ENCODE measurements at places on chromosomes 6 and 20. TPM values are rescaled to one million over a fixed set of nuclear protein-coding genes. Genes with fewer than 3 reads are reported as not detected.

KCNG1 gene
- total RNA-seq = not detected

GRCh38 chr6:17987697-17988421 is 424 bp upstream of the KIF13A start:
- peak; percentile 11 for DNase-seq

GRCh38 chr6:105196076-105196475 is 16.3 kb upstream of the POPDC3 start:
- DNase-seq = no peak

DNA sequence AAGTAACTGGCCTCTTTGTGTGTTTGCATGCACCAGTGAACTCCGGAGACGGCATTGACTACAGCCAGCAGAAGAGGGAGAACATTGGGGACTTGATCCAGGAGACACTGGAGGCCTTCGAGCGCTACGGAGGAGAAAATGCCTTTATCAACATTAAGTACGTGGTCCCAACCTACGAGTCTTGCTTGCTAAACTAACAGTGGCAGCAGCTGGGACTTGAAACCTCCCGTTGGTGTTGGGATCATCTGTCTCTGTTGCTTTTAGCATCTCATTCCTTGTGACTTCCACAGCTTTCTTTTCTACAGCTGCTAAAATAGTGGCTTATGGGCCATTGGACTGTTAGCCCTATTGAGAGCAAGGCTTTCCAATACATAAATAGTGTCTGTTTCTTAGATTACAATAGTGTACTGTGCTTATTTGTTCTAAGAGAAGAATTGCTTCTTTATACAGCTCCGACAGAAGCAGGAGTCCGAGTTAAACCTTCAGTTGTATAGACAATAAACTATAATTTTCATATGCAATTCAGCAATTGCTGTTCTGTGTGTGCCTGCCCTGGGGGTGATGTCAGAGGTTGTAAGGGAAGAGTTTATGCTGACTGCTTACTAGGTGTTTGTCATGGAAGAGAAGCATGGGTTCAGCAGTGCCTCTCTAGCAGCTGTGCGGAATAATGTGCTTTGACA is 99.6 kb upstream of the QKI start:
- no peak for DNase-seq

PNPLA1 gene
- not detected for total RNA-seq

GRCh38 chr6:132865829-132866228 is 51.5 kb downstream of the RPS12 start:
- no peak for DNase-seq

GRCh38 chr6:148954934-148955333 is 208.1 kb downstream of the UST start:
- no peak for DNase-seq

PARD6B gene
- total RNA-seq = 10.8 TPM

GABRR1 gene
- total RNA-seq = not detected

NOTCH4 gene
- 4.7 TPM for total RNA-seq

DNA sequence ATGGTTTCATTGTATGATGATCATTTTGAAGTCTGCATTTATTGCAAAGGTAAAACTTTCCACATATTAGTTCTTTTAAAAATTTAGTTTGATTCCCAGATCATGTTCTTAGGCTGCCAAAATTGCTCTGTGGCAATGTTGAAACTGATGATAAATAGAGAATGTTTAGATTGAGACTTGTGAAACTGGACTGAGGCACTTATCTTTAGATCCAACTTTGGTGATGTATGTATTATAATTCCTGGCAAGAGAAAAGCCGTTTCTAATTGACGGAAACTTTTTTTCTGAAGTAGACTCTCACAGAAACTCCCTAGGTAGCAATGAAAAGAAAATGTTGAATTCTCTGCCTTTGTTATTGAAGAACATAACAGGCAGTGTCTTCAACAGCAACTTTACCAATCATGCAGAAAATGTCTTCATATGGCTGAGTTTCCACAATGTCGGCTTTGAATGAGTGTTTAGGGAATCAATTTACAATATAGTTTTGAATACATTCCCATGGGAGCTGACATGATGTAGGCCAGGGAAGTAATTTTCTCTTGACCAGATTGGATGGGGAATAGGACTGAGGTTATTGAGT is 456.2 kb downstream of the CD109 start:
- no peak for DNase-seq

DNA sequence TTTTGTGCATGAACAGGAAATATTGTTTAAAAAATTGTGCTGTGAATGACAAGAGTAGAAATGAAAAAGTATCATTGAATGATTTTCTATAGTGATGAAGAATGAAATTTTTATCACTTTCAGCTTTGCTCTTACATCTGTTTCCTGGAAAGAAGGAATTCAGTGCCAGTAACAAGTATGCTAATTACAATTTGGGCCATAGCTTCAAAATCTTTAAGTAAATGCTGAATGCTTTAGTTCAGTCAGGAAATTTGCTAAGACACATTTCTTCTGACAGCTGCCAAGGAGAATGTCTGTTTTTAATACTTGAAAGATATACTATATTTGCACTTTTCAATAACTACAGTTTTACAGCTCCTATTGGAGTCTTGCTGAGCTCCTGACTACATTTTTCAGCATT is 203.7 kb upstream of the RSPO3 start:
- no peak for DNase-seq

- no peak for DNase-seq
These were observed 180.1 kb upstream of the MMS22L start for GRCh38 chr6:97462938-97463598.

ZHX3 gene
- total RNA-seq = 11.7 TPM

- no peak for DNase-seq
These were observed 723 bp downstream of the AKIRIN2 start for GRCh38 chr6:87701344-87701675.

DNA sequence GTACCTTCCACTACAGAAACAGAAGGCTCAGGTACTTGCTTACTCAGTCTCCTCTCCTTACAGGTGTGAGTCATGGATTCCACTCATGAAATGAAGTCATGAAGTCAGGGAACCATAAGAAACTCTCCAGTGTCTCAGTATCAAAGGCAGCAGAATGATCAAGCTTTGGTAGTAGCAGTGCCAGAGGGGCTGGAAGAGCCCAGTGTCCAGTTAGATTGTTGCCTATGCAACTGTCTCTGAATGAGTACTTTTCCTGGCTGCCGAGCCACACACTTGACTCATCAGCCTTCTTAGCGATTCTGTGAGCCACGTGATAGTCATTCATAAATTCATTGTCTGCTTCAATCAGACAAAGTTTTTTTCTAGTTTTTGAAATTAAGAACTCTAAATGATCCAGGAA is 52.2 kb upstream of the DTNBP1 start:
- DNase-seq = no peak

- DNase-seq = no peak
These were observed 46.4 kb upstream of the CAP2 start for GRCh38 chr6:17347012-17347411.

FRMD1 gene
- total RNA-seq = not detected

DNA sequence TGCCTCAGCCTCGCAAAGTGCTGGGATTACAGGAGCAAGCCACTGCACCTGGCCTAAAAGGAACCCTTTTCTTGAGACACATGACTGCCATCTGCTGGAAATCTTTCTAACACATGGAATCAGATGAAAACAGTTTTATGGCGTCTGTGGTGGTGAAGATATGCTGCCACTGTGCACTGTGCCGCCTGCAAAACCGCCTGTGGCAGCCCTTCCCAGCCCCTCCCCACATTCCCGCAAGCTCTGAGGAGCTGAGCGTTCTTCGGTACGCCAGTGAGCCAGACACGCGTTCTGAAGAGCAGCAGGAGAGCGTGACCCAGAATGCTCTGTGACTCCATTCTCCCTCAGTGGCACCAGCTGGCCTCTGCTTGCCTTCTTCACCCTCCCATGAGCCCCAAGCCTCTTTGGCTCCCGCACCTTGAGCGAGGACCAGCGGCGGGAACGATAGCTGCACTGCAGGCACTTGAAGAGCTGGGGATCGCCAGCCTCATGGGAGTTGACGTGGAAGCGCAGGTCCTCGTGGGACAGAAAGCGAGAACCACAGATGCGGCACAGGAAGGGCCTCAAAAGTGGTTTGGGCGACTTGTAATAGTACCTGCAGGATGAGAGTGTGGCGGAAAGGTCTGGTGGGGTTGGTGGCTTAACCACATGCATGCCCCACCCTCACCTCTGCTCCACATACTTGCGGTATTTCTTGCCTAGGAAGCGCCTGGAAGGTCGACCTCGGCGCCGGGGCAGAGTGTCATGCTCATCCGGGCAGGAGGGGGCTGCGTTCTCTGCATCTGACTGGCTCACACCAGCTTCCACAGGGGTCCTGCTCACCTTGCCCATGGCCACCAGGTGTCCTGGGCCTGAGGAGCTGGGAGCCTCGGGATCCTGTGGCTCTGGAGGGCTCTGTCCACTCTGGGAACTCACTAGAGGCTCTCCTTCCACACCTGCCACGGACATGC is 8.7 kb downstream of the ZNF335 start:
- peak; percentile 36 for DNase-seq

DNA sequence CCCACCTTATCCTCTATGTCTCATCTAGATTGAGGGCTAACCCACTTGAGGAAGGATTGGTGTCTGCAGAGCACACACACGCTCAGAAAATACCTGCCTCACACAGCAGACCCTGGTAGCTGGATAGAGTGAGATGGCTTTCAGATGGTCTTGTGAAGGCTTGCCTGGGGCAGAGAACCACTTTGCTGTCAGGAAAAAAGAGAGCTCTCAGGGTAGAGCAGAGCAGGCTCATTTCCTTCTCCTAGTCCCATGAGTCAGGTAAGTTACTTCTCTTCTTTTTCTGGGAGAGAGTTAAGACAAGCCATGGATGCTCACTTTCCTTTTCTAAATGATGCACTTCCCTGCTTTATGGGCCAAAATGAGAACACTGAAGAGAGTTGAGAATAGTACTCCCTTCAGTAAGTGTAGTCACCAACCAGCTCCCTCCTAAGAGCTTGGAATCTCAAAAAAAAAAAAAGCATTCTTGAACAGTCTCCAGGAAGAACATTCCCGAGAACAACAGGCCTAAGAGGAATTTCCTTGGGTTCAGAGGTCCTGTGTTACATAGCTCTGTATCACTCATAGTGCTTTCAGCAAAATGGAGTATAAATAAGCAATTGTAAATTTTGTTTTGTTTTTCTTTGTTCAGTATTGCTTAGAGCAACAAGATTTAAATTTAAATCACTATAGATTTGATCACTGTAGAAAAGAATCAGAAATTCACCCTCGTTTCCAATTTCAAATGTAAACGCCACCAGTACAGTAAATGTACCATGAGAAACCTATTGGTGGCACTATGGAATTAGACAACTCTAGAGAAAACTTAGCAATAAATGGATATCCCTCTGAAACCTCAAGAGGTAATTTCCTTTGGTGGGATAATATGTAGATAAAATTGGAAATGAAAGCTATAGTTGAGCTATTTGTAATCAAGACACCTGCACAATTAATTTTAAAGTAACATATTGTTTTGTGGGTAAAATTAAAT is 530.3 kb downstream of the RFPL4B start:
- DNase-seq = no peak

DNA sequence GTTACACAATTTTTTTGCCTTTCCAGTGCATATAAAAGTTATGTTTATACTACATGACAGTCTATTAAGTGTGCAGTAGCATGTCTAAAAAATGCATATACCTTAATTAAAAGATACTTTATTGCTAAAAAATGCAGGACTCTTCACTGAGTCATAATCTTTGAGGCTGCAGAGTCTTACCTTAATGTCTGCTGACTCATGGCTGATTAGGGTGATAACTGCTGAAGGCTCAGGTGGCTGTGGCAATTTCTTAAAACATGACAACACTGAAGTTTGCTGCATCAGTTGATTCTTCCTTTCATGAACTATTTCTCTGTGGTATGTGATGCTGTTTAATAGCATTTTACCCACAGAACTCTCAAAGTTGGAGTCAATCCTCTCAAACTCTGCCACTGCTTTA is 19.1 kb downstream of the ZSCAN23 start:
- DNase-seq = no peak

EBF4 gene
- 10.5 TPM for total RNA-seq

GRCh38 chr6:71103130-71103529 is 146.3 kb upstream of the B3GAT2 start:
- DNase-seq = no peak

SLC35D3 gene
- not detected for total RNA-seq

GRCh38 chr6:154522576-154522975 is 12.1 kb upstream of the CNKSR3 start:
- DNase-seq = no peak

GRCh38 chr6:113120224-113120581 is 736.9 kb upstream of the MARCKS start:
- no peak for DNase-seq

DNA sequence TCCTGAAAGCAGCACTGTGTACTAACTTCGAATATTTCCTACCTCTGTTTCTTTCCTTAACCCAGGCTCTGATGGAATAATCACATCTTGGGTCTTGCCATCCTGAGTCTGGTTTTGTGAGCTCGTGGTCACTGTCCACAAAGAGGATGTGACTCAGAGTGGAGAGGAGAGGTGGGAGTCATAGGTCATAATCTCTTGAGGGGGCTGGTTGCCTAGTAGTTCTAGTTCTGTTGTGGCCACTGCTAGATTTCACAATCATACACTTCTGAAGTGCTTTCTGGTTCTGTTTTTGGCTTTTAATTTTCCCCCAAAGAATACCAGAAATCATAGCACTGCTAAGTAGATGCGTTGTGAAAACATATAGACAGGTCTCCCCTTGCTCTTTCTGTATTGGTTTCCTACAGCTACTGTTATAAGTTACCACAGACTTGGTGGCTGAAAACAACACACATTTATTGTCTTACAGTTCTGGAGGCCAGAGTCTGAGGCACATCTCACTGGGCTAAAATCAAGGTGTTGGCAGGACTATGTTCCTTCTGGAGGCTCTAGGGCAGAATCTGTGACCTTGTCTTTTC is 102.8 kb downstream of the NRSN1 start:
- no peak for DNase-seq

DNA sequence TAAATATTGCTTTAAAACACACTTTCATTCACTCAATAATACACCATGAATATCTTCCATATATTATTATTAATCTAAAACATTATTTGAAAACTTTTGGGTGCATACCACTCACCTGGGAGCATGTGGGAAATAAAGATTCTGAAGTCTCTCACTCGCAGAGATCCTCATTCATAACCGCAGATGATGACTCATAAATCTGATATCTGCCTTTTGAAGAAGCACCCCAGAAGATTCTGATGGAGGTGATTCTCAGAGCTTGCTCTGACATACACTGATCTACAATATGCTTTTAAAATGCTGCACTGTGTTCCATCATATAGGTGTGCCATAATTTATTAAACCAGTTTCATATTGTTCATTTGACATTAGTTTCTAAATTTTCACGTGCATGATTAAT is 135.0 kb upstream of the SGK1 start:
- DNase-seq = no peak

All from naive thymus-derived CD4-positive, alpha-beta T cell (primary cell).